HCEC 1CT (cell line): ENCODE measurements at places on chromosomes 7 and 10.

DNA sequence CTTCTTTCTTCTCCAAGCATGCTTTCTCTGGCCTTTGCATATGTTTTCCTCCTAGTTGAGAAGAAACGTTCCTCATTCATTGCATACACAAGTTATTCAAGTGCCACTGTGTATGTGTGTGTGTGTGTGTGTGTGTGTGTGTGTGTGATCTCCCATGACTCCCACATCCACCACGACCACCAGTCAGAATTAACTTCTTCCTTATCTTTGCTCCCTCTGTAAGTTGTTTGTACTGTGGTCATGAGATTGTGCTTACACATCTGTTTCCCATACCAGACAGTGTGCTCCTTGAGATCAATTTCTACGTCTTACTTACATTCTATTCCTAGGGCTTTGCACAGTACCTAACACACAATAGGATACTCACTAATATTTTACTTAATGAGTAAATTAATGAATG is 22.4 kb upstream of the FAM13C start:
- DNase-seq, result no peak

DNA sequence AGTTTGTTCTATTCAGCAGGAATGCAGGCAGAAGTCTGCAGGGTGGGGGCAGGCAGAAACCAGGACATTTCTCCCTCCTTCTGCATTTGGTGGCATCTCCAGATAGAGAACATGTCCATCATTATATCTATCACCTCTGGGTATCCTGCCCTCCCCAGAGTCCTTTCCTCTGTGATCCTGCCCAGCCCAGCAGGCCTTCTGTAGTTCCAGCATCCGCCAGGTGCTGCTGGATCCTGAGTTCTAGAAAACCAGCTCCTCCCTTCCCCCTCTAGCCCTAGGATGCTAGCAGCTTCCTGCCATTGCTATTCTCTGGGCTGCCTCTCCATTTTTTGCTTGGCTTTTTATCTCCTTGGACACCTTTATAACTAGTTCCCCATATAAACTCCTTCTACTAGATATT is 180.3 kb downstream of the KCNMA1 start:
- DNase-seq, result no peak

- no peak for DNase-seq
These were observed 31.3 kb upstream of the GALNT11 start for GRCh38 chr7:151993977-151994676.

- DNase-seq, result no peak
These were observed 191.5 kb downstream of the PHTF2 start for GRCh38 chr7:77989981-77990566.

DNA sequence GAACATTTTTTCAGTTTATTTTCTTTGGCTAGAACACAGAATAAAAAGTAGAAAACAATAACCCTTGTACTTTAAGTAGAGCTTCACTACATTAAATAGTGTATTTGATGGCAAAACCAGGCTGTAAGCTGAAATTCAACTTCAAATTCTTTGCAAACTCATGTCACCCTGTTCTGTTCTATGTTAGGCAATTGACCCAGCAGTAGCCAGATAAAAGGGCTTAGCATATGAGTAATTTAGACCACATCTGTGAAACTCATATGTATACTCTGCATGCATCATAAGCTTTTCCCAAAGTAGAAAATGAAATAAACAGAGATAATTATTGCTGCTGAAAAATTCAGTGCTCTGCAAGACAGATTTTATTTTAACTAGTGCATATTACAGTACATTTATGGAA is 150.2 kb downstream of the GNAI1 start:
- peak; percentile 89 for DNase-seq

- DNase-seq, result peak; percentile 32
These were observed 54.5 kb downstream of the RAB18 start for GRCh38 chr10:27558612-27559020.

DNA sequence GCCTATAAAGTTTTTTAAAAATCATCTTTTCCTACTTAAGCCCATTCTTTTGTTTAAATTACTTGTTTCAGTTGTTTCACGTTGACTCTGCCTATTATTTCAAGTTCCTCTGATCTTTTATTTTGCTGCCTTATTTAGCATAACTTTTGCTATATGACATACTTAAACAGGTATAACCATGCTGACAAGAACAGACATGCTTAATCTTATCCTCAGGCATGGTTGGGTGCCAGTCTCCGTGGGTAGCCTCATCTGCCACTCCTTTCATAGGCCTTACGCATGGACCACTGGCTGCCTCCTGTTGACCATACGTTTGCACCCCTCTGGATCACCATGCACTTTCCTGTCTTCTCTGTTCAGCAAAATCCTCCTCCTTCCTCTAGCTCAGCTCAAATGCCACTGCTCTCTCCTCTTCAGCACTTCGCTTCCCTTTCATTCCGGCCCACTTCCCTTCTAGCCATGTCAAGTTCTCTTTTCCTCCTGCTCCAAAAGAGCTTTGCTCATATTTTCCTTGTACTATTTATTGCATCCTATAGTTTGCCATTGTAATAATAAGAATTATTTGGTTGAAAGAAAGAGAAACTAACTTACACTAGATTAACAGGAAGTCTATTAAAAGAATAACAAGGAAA is 10.0 kb upstream of the TSPAN33 start:
- DNase-seq, result no peak

DNA sequence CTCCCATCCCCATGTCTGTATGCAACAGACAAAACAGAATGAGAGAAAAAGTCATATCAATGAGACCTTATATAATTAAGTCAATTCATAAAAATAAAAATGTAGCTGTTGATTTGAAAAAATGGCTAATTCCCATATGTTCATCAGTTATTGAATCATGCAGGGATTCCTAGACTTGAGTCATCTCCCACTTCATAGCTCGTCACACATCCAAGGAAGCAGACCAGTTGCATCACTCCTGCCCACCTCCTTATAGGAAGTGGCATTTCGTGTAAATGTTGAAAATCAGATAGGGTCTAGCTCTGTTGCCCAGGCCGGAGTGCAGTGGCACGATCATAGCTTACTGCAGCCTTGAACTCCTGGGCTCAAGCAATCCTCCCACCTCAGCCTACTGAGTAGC is 56.1 kb upstream of the SH2B2 start:
- DNase-seq, result peak; percentile 81
